Activated naive CD4-positive, alpha-beta T cell (primary cell): ENCODE measurements at places on chromosomes 7 and 10.

DNA sequence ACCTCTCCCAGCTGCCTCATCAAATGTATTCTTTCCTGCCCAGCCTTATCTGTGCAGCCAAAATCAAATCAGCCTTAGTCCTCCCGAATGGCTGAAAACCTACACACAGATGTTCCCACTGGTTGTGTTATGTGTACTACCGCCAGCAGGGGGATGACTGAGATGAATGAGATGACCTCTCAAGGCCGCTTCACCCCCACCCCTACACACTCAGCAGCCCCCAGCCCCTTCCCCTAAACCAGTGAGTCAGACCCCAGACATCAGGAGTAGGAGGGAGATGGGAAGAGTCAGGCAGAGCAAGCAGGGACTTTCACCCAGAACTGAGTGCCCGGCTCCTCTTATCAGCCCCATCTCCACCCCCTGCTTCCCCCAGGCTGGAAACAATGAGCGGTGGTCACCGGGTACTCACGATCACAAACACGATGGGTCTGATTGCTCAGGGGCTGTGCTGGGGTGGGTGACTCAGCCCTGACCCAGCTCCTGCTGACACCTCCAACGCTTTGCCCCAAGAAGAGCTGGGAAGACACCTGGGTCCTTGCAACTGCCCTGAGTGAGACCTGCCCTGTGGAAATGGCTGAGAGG, 6.5 kb upstream of the C10orf105 start:
- no peak for DNase-seq

- no peak for DNase-seq
Measured at GRCh38 chr7:92221766-92222165, 23.9 kb downstream of the KRIT1 start.

DNA sequence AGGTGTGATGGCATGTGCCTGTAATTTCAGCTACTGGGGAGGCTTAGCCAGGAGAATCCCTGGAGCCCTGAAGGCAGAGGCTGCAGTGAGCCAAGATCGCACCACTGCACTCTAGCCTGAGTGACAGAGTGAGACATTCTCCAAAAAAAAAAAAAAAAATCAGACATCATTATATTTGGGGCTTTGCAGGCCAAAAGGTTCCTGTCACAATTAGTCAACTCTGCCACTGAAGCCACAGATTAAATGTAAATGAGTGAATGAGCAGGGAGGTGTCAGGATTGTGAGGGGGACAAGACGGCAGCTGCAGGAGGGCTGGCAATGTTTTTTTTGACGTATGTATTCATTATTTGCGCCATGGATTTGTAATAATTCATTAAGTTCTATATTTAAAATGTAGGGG, 3.3 kb downstream of the ZNF33B start:
- DNase-seq, result no peak

- no peak for DNase-seq
Measured at GRCh38 chr7:1693991-1694524, 24.0 kb downstream of the ELFN1 start.

GRCh38 chr7:338295-339061, 48.5 kb downstream of the FOXL3 start:
- no peak for DNase-seq

DNA sequence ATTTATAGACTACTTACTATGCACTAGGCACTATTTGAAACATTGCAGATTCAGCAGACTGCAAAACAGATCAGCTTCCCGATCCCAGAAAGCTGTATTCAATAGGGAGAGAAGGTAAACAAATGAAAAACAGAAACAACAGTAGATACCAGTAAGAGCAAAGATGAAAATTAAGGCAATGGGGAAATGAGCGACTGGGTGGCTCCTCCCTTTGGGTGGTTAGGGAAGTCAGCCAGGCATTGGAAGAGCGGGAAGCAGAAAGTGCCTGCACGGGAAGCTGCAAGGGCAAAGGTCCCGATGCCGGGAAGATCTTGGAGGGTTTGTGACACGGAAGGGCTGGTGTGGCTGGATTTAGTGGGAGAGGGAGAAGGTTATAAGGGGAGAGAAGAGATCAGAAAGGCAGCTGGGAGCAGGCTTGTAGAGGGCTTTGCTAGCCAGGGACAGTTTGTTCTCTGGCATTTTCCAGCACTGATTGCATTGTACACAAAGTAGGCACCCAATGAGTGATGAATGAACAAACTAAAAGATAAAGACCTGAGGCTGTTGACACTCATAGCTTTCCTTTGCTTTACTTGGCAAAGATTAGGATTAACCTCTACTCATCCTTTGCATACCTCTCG, 67.8 kb downstream of the NAMPT start:
- no peak for DNase-seq

DNA sequence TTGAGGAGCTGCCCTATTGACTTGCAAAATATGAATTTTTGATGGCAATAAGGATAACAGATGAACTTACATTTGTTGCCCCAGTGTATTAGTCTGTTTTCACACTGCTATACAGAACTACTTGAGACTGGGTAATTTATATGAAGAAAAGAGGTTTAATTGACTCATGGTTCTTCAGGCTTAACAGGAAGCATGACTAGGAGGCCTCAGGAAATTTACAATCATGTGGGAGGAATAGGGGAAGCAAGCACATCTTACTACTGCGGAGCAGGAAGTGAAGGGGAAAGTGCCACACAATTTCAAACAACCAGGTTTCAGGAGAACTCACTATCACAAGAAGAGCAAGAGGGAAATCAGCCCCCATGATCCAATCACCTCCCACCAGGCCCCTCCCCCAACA, 57.9 kb downstream of the ZNF22 start:
- no peak for DNase-seq

- no peak for DNase-seq
Measured at GRCh38 chr7:33070831-33071230, 8.3 kb upstream of the NT5C3A start.

DNA sequence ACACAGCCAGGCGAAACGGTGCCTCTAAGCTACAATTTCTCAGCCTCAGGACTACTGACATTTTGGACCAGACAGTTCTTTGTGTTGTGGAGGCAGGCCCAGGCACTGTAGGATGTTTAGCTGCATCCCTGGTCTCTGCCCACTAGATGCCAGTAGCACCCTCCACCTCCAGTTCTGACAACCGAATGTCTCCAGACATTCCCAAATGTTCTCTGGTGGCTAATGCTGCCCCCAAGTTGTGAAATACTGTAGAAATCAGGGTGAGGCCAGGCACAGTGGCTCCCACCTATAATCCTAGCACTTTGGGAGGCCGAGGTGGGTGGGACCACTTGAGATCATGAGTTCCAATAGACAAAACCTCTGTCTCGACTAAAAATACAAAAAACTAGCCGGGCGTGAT, 18.2 kb downstream of the HNRNPF start:
- DNase-seq, result no peak

- no peak for DNase-seq
Measured at GRCh38 chr10:77529050-77529576, 108.5 kb downstream of the KCNMA1 start.

GRCh38 chr7:30224511-30225062, 59.8 kb upstream of the ZNRF2 start:
- DNase-seq, result no peak

GRCh38 chr7:94160719-94161435, 156.7 kb upstream of the BET1 start:
- DNase-seq, result no peak

DNA sequence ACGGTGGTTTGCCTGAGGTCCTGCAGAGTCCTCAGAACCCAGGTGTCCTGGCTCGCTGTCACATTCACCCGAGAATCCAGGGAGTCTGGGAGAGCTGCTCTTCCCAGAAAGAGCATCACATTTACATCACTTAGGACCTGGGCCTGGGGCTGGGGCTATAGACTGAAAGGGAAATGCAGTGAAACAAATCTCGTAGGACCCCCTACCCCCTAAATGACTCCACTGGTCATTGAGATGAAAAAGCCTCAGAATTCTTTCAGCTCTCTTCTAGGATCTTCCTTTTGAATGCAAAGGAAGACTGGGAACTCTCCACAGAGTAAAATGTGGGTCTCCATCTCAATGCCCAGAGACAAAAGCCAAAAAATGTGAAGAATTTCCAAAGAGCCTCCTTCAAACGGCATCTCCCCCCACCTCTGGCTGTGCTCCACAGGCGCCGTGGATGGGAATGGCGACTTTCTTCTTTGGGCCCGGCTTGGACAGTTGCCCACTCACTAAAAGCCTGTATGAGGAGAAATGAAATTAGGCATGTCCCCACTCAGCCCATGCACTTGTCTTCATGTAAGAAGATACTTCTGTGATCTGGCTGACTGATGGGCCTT, 49.0 kb upstream of the PODXL start:
- DNase-seq, result no peak

DNA sequence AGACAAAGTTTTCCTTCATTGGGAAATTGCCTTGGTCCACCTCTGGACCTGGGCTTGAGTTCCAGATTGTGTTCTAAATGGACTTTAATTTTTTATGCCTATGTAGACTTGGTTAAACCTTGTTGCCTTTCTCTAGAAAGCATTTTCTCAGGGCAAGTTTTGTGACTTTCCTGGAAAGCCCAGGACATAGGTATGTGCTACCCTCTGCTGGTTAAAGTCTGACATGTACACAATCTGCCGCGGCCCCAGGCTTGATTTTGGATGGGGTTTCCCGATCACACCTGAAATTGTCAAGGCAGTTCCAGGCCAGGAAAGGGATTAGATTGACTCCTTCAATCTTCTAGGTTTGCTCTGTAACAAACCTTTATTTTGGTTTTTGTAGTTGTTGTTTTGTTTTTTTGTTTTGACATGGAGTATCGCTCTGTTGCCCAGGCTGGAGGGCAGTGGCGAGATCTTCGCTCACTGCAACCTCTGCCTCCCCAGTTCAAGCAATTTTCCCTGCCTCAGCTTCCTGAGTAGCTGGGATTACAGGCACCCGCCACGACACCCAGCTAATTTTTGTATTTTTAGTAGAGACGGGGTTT, 14.1 kb upstream of the AKR1B10 start:
- peak; percentile 1 for DNase-seq

- DNase-seq, result no peak
Measured at GRCh38 chr10:86206240-86206579, 160.4 kb downstream of the GRID1 start.

DNA sequence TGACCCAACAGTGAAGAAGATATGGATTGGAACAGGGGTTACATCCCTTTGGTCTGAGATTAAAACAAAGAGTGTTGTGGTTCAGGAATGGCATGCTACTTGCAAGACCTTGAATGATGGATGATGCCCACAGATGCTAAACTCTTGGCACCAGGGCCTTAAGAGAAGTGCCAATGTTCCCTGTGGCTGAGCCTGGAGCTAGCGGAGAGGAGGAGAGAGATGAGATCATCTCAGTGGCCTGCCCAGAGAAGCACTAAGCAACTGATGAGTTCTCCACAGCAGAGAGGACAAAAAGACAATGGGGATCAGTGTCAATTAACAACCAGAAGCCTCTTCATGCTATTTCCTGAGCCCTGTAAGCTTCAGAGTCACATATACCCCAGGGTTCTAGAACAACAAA, 97.8 kb downstream of the ELAPOR2 start:
- no peak for DNase-seq

GRCh38 chr7:145434811-145435210, 599.0 kb upstream of the TPK1 start:
- DNase-seq, result no peak

DNA sequence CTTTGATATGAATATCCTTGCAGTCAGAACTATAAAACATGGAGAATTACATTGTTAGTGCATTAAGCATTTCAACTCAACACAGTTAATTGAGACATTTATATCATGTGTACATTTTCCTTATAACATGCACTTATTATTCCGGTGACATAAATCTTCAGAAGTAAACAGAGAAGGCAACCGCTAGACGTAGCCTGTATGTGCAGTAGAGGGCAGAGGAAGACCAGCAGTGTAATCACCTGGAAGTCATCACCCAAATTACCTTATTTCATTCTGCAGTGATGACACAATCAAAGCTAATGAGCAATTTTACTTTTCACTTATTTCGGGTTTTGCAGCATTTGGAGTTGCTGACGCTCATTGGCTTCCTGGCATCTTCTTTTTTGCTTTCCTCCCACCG, 394.6 kb downstream of the SDK1 start:
- no peak for DNase-seq

GRCh38 chr10:48462482-48463020, 142.3 kb downstream of the ARHGAP22 start:
- no peak for DNase-seq

GRCh38 chr10:71657604-71658466, 61.7 kb downstream of the C10orf105 start:
- DNase-seq, result no peak

DNA sequence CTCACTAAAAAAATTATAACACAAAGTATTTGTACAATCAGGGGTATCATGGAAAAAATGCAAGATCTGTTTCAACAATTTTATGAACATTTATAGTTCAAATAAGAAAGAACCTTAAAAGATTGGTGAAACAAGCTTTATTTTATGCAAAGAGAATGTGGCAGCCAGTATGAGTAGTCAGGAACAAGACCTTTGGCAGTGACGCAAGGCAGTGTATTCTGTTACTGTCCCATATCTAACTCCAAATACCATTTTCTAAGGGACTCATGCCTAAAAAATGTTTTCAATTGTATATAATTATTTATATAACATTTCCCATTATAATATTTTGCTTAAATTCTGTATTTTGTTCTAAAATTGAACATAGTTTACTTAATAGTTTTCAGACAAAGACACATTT, 19.1 kb upstream of the FAM53B start:
- no peak for DNase-seq

DNA sequence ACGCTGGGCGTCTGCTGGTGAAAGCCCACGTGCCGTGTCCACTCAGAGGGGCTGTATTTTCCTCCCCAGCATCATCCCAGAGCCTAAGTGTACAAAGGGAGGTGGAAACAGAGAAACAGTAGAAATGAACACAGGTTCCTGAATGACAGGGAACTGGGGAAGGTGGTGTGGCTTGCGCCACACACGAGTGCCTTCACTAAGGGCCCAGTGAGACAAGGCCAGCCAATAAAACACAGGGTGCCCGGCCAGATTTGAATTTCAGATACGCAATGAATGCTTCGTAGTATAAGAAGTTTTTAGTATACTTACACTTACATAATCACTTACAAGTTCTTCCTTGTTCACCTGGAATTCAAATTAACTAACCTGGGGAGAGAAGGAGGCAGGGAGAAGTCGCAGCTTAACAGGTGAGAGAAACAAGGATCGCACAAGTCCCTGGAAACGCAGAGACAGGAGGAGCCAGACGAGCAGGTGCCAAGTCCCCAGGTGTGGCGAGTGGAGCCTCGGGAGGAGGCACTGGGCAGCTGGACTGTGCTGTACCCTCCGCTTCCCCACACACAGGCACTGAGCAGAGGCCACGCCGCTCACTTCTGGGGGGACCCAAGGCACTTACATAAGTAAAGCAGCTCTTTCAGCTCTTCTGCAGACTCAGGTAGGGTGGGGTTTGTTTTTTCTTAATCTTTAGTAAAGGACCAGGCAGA, 105.2 kb upstream of the MGMT start:
- no peak for DNase-seq

GRCh38 chr10:21527598-21528235, 2.2 kb upstream of the SKIDA1 start:
- DNase-seq, result no peak

DNA sequence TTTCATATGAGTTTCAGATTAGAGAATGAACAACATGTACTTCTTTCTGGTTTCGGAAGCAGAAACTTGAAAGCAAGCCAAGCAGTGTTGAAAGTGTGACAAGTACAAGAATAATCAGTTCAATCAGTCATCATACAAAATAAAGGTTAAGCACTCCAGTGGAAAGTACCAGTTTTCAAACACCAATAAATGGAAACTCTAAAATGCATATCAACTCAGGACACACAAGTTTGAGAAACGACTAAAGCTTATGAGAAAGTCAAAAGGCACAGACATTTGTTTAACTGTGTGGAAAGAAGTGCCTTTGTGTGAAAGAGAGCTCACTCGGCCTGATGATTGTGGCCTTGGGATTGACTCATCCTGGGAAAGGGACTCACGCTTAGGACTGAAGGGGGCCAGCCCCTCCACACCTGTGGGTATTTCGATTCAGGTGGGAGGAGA, 60.6 kb upstream of the AKR1C1 start:
- no peak for DNase-seq
